ENCODE measurements at places on chromosomes 11 and 22. TPM values are rescaled to one million over a fixed set of nuclear protein-coding genes. Genes with fewer than 3 reads are reported as not detected.
A peak's percentile ranks its signal among the peaks of the same experiment; 100 is the strongest.

GRCh38 chr11:87356428-87356827 is 318.7 kb downstream of the TMEM135 start:
- no peak for DNase-seq

- peak; percentile 73 for DNase-seq
Observed at GRCh38 chr11:107590460-107591377, at the start of gene ELMOD1. TSS of gene ELMOD1 (plus strand) at chr11:107591147. CDS start at chr11:107618190, 27,043 bp downstream.

DNA sequence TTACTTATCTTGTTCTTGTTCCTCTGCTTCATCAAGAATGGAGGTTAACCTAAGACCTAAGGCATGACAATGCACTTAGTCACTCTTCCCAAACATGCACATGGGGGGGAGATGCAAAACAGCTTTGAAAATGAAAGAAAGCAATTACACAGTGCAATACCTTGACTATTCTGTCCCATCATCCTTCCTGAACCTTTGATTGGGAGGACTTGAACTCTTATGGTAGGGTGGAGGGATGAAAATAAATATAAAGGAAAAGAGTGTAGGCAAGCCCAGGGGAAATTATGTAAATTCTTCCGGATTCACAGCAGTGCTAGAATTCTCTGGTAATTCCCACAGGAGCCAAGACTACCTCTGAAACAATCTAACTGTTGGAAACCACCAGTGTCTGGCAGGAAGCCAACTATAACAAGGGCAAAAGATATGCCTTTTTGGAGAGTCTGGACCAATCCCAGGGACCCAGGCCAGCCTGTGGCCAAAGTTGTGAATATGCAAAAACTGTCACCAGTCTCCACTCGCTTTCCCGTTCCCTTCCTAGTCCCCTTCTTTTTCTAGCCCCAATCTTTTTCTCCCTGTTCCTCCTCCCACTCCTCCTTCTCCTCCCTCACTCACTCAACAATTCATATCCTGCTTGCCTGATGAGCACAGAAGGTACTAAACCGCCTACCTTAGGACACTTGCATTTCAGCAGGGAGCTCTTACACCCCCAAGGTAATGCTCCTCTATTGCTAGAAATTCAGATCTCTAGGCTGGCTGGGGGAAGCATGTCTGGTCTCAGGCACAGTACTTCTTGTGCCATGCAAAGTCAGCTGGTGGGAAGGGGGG is 2.5 kb upstream of the RCN1 start:
- no peak for DNase-seq

DNA sequence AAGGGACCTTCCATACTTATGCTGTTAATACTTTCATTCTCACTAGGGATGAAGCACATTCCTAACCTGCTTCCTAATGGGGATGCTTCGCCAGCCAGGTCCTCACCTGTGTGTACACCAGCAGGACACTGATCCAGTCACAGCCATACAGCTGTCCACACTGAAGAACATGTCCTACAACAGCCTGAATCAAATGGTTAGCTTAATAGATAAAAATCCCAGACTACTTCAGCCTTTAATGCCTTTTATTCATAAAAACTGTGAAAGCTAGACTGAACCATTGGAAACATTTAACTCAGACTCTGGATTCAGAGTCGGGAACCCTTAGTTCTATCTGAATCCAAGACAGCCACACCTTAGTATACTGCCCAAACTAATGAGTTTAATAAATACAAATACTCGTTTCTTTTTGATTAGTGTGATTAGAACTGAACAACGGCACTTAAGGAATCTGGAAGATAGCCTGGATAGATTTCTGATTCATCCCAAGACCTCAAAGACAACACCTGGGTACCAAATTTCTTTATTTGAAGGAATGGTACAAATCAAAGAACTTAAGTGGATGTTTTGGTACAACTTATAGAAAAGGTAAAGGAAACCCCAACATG is 3.3 kb downstream of the FTH1 start:
- no peak for DNase-seq

- peak; percentile 80 for DNase-seq
Observed at GRCh38 chr22:19121631-19122142, 525 bp downstream of the DGCR2 start.

- no peak for DNase-seq
Observed at GRCh38 chr11:95831198-95831883, 41.0 kb downstream of the CEP57 start.

DNA sequence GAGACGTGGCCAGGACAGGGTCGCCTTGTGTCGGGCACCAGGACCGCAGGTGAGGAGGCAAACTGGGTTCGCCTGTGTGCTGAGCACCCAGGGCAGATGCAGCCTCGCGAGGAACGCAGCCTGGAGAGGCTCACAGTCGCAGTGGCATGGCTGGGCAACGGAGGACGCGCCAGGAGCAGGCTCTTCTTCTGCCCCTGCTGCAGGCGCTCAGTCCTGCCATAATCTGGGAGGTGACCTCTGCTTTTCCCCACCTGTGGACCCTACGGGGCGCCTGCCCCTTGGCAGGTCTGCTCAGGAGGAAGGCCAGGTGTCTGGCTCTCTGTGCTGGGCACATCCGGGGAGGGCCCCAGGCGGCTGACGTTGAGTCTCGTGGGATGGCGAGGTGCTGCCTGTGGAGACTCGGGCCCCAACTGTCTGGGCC is 1136.2 kb downstream of the BRD1 start:
- no peak for DNase-seq

GRCh38 chr11:63532799-63533475 is 3.7 kb upstream of the PLAAT4 start:
- DNase-seq, result no peak

- peak; percentile 90 for DNase-seq
Observed at GRCh38 chr11:66429983-66430602, 8.6 kb downstream of the MRPL11 start.

DNA sequence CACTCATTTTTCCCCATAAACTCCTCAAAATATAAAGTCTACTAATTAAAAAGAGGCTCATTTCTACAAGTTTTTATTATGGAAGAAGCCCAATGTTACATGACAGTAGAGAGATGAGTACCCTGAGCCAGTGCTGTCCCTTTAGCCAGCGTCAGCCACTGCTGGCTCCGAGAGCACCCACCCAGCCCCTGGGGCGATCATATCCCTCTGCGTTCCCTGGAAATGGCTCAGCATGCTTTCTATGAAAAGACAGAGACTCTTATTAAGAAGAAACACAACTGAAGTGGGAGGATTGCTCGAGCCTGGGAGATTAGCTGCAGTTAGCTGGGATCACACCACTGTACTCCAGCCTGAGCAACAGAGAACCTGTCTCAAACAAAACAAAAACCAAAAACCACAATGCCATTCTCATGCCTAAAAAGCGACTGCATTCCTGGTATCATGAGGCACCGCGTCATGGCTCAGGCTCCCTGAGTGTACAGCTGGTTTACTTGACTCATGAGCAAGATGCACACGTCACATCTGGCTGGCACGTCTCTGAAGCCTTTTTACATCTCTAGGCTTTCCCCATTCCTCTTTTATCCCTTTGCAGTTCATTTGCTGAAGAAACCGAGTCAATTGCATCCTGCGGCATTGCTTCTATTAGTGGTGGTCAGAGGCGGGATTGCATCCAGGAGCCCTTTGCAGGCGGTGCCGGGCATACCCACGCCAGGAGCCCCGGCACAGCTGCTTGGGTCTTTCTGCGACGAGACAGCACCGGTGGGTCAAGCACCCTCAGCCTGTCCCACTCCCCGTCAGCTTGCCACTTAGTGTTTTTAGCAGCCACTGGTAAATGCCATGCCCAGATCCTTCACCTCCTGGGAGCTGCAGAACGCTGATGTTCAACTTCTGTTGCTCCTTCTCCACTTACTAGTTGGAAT is 119.9 kb downstream of the CTTN start:
- no peak for DNase-seq

- no peak for DNase-seq
Observed at GRCh38 chr11:4018641-4019040, 76.0 kb upstream of the RRM1 start.

GRCh38 chr11:2529636-2530035 is 84.8 kb downstream of the KCNQ1 start:
- DNase-seq, result peak; percentile 61

DNA sequence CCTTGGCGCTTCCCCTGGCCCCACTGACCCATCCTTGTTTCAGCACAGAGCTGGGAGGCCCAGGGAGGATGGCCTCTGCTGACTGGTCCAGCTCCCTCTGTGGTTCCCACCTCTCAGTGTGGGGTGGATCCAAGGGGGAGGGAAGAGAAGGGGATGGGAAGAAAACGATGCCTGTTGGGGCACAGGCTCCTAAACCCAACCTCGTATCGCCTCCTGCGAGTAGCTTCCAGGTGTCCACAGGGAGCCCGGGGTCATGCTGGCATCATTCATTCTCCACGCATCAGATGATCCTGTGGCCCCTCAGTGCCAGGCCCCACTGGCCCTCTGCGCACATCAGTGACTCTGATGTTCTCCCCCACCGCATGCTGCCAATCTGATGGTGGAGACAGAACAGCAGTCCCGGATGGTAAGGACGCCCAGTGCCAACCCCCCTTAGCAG is 5.1 kb downstream of the MYEOV start:
- no peak for DNase-seq

DNA sequence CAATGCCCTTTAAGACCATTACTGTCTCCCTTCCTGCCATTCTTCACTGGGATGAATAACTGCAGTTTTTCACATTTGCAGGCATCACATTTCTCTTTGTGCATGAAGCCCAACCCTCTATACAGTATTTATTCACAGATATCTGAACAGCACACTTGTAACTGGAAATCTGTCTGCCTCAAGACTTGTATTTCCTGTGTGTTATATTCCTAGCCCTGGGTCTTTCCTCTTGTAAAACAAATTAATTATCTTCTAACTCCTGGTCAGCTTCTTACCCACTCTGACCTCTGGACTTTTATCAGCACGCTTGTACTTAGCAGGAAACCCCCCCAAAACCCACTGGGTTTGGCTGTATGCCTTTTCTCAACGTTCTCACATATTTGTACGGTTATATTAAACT is 2.0 kb downstream of the CSRP3 start:
- no peak for DNase-seq

DNA sequence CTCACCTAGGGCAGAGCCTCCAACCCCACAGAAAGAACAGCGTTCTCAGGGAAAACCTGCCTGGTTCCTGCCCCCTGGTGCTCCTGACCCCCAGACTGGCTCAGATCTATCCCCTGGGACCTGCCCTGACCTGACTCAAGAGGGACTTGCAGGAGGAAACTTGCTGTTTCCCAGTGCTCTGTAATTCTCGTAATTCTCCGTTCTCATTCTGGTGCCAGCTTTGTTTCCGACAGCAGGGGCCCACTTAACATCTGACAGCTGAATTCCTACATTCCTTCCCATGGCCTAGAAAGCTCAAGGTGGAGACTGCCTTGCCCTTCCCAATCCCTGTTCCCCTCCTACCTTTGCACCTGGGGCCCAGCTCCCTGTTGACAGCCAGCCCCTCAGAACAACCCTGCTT is 12.5 kb upstream of the CSF2RB start:
- DNase-seq, result no peak

RAPSN gene
- total RNA-seq, result 0.27 TPM

SLC43A3 gene
- total RNA-seq, result 35.3 TPM

PHF21B gene
- total RNA-seq, result not detected

P2RX6 gene
- 1.4 TPM for total RNA-seq

SLC25A17 gene
- 11.4 TPM for total RNA-seq

TRPC6 gene
- 3.6 TPM for total RNA-seq

ALDH3B1 gene
- total RNA-seq, result 14.7 TPM

MS4A6A gene
- total RNA-seq, result 109 TPM

Data from sigmoid colon (tissue), 7 donors.